T-cell (primary cell): ENCODE measurements at places on chromosomes 16 and 17.

DNA sequence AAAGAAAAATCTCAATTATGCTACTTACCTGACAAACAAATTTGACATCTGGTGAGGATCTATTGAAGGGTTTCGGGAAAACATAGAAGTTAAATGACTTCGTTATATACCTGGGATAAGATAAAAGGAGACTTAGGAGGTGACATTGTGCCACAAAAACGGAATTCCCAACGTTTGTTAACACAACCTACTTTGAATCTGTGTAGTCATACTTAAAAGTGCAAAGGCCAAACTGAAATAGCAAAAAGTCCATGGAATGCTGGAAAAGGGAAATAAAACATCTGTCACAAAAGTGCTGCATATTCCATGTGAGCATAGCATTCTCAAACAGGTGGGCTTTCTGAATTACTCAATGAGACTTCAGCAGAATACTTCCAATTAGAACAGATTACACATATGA lies 3.0 kb downstream of the PARN start:
- DNase-seq = no peak

- DNase-seq = no peak
Observed at GRCh38 chr17:44389281-44389680, at the start of gene ITGA2B. TSS of gene ITGA2B (minus strand) at chr17:44389649. CDS start at chr17:44389473, 176 bp downstream.

GRCh38 chr17:20852239-20852989 lies 190.4 kb downstream of the USP22 start:
- no peak for DNase-seq

DNA sequence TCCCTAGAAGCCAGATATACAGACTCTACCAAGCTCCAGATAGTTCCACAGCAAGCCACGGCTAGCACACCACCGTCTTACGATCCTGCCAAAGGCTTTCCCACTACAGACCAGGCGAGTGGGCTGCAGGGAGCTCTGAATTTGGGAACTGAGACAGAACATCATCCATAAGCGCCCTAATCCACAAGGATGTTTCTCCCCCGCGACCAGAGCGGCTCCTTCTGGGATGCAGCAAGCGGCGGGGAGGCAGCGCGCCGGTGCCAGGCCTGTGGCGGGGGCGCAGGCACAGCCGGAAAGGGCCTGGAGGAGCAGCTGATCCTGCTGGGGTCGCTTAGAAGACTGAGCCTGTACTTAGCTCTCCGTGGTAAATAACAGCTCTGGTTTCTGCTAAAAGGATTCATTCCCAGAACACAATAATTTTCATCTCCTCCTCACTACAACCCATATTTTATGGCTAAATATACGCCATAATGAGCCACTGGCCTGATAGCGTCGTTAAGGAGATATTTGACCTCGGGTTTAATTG lies 16.2 kb upstream of the FOXF1 start:
- no peak for DNase-seq

DNA sequence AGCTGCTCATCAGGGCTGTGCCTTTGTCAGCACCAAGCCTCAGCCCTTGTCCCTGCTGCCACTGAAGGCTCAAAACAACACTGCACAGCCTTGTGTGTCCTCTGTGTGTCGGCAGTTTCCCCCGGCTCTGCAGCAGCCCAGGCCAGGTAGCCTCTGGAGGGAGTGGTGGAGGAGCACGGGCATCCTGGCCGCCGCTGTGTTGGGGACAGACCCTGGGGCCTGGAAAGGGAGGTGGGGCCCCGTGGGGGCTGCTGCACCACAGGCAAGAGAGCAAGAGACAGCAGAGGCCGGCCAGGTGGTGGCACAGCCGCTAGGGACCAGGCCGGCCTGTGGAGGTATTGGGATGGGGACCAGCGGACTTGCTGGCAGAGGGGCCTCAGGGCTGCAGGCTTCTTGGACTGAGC lies 96.9 kb upstream of the ZNF750 start:
- no peak for DNase-seq

DNA sequence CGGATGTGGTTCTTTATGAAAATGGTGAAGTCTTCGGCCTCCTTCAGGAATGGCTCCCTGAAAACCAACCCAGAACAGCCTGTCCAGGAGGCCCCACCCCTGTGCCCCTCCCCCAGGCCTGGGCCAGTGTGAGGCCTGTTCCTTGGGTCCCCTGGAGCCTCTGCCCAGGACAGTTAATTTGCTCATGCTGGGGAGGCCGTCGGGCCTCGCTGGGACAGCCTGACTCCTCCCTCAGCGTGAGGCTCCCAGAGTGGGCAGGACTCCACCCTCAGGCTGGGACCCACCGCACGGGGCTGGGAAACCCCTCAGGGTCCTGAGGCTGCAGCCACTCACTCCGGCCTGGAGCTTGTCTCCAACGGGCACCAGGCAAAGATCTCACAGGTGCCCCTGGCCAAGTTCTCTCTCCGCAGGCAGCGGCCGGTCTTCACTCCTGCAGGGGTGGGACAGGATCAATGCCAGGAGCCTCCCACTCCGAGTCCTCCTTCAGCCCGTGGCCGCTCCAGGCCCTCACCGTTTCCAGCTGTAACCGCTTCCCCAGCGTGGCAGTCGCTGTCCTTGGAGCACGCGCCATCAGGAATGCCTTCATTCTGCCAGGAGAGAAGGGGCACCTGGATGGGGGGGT lies 5.8 kb downstream of the P2RX5 start:
- no peak for DNase-seq

DNA sequence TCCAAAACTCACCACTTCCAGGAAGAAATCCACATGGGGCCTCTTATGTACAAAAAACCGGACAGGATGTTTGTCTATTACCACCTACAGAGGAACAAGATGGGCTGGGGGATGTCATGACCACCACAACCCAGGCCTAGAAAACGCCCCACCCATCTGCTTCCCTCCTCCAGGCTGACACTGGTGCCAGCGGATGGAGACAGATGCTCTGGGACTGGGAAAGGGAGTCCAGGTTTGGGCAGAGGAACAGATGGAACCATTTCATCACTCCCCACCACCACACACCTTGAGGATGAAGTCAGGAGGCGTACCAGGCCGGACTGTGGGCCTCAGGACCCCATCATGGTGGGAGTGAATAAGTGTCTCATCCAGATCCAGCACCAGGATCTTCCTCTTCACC lies 4.5 kb upstream of the GABARAP start:
- no peak for DNase-seq

DNA sequence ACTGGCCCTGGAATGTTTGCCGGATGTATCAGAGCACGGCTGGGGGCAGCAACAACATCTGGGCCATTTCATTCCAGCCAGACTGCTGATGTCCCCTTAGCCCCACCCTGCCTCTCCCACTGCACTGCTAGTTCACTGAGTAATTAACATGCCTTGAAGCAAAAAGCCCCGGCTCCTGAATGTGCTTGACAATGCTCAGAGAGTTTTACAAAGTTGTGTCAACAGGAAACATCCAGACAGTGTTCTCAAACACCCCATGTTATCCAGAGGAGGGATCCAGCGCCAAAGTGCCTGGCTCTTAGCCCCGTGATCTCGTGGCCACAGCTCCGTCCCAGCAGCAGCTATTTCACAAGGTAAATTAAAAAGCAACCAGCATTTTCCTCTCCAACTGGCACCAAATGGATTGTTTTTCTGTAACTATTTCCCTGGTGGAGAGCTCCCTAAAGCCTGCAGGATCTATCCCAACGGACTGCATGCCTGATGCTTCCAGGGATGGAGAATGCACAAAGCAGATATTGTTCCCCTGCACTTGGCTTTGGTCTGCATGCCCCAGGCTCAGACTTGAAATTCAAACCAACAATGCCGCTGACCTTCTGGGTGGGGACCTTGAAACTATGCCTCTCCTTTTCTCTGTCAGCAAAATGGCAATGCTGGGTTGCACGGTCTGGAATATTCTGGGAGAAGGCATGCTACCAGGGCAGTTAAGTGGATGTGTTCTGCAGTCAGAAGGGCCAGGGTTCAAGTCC lies 115.6 kb upstream of the CDH5 start:
- DNase-seq = no peak

DNA sequence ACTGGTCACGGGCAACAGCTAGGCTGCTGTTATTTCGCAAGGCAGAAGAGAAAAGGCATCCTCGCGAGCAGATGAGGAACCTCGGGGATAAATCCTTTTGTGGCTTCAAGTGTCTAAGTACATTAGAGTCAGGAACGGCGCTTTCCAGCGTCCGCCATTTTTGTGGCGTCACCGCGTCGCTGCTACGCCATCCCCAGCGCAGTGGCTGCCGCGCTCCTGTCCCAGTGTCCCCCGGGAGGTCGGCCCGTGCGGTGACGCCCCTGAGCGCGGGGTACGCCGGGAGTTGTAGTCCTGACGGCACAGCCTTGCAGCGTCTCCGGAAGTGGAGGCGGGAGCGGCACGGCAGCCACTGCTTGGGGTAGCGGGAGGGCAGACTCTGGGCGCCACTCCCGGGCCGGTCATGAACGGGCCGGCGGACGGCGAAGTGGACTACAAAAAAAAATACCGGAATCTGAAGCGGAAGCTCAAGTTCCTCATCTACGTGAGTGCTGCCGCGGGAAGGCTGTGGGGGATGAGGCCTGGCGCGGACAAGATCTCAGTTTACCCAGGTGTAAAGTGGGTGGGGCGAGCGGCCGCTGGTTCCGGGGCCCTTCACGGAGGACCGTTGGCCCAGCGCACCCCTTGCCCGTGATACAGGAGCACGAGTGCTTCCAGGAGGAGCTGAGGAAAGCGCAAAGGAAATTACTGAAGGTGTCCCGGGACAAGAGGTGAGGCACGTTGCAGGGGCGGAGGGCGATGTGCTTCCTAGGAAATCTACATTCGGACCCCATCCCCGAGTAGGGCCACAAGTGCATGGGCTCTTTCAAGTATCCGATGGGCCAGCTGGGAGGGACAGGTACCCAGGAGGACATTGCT lies at the start of gene INO80E:
INO80E (plus strand) TSS at position 331 of the 855 bp plus-strand sequence; CDS start at position 401, 70 bp downstream.
- DNase-seq = peak; percentile 99

DNA sequence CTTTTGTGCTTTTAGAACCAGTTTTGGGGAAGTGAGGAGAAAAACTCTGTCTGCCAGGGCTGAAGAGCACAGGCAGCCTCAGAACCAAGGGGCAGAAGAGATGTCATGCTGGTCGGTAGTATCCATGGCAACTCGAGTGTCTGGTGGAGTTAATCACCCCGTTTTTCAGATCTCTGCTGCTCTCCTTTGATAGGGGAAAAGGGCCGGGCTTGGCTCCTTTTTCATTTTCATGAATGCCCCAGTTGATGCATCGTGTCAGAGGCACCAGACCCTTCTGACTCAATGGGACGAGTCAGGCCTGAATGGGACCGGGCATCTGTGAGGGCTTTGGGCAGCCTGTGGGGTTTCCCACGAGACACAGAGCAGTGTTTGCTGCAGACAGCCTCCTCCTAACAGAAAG lies 304.6 kb downstream of the ABCC12 start:
- no peak for DNase-seq

DNA sequence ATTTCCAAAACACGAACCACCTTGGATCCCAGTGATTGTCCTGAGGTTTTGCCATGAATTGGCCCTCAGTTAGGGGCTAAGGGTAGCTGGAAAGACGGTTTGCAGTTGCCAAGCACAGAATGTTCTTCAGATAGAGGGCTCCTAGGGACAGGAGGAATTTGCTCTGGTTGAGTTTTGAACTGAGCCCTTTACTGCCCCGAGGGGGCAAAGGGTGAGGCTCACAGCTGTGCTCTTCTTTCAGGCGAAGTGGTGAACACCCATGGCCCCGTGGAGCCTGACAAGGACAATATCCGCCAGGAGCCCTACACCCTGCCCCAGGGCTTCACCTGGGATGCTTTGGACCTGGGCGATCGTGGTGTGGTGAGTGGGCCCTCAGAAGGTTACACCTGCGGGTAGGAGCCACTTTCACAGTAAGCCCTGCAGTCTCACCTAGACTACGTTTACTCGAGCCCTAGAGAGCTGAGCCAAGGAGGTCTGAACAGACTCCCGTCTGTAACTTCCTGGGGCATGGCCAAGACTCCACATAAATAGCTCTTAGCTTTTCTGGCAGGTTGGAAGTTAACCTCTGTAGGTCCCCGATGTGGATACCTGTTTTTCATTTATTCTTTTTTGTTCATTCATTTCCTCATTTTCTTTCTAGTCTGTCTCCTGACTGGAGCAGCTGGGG lies 32.5 kb downstream of the NMT1 start:
- no peak for DNase-seq

DNA sequence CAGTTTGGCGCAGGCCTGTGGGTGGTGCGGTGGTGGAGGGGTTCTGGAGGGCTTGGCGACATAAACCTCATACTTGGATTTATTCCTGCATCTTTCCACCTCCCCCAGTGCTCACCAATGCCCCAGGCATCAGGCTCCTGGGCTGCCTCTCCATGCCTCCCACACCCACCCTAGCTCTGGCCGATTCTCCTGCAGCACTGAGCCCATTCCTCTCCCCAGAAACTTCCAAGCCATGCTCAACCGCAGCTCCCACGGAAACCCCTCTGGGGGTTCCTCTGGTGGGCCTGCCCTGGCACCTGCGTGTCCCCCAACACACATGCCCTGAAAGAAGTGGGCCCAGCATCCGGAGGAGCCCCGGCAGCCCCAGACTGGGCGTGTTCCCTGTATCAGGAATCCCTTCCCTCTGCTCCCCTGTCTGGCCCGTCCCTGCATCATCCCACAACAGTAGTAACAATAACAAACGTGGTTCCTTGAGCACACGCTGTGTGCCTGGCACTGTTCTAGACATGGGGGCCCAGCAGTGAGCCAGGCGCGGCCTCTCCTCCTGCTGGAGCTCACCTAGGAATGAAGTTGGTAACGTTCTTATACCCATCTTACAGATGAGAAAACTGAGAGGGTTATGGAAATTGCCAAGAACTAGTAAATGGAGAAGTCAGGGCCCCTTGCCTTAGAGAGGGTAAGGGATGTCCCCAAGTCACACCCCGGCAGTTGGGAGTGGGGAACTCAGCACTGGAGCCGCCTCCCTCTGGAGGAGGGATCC lies 2.3 kb downstream of the PRSS21 start:
- DNase-seq = no peak

- DNase-seq = no peak
Observed at GRCh38 chr16:19281246-19281645, 4.3 kb upstream of the CLEC19A start.

GRCh38 chr16:13554005-13554404 lies 365.9 kb upstream of the ERCC4 start:
- DNase-seq = no peak

- no peak for DNase-seq
Observed at GRCh38 chr16:72936408-72936807, 111.5 kb downstream of the ZFHX3 start.

GRCh38 chr16:13835387-13835786 lies 84.6 kb upstream of the ERCC4 start:
- DNase-seq = no peak

- DNase-seq = peak; percentile 37
Observed at GRCh38 chr17:35243561-35244340, 879 bp downstream of the SLFN5 start.

- no peak for DNase-seq
Observed at GRCh38 chr17:28239271-28239624, 79.8 kb upstream of the TMEM97 start.

DNA sequence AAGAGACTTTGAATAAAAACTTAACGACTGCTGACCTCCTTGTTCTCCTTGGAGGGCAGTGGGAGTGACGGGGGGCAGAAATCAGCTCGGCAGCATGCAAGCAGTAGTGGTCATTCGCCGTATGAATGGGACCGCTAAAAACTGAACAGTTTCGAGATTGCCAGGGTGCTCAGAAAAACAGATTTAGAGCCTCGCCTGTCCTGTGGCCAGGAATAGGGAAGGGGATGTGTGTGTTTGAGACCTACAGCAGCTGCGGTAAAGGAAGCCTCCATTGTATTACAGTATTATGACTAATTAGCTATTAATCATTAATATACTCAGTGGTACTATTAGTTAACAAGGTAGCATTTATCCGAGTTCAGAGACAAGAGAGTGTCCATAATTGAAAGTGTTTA lies 670 bp upstream of the ZNF652 start:
- no peak for DNase-seq

- DNase-seq = no peak
Observed at GRCh38 chr17:17877529-17878358, 41.0 kb upstream of the SREBF1 start.

- peak; percentile 7 for DNase-seq
Observed at GRCh38 chr16:2339521-2340484, 725 bp downstream of the ABCA3 start.

- DNase-seq = no peak
Observed at GRCh38 chr16:29777576-29778350, at the start of gene ZG16. TSS of gene ZG16 (plus strand) at chr16:29778256. CDS start at chr16:29779267, 1,011 bp downstream.
